M059J (cell line): ENCODE measurements at places on chromosomes 7 and 10. TPM values are rescaled to one million over a fixed set of nuclear protein-coding genes. Genes with fewer than 3 reads are reported as not detected.

GRCh38 chr10:95813054-95813685, 57.2 kb downstream of the ENTPD1 start:
- DNase-seq, result no peak

DNA sequence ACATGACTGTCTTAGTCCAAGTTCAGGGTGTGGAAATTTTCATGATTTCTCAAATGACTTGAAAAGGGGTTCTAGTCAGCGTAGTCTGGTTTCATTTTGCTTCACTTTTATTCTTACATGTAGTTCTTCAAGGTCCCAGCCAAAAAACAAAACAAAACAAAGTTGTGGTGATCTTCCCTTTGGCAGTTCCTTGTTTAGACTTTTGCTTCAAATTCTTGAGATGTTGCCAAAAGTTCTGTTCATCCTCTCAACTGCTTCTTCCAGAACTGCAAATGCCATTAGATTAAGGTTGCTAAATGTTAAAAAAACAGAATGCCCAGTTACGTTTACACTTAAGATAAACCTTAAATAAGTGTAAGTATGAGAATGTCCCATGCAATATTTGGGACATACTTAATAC, 370.8 kb upstream of the LRRTM3 start:
- no peak for DNase-seq

- no peak for DNase-seq
These were observed 37.2 kb downstream of the DIP2C start for GRCh38 chr10:652233-652632.

DNA sequence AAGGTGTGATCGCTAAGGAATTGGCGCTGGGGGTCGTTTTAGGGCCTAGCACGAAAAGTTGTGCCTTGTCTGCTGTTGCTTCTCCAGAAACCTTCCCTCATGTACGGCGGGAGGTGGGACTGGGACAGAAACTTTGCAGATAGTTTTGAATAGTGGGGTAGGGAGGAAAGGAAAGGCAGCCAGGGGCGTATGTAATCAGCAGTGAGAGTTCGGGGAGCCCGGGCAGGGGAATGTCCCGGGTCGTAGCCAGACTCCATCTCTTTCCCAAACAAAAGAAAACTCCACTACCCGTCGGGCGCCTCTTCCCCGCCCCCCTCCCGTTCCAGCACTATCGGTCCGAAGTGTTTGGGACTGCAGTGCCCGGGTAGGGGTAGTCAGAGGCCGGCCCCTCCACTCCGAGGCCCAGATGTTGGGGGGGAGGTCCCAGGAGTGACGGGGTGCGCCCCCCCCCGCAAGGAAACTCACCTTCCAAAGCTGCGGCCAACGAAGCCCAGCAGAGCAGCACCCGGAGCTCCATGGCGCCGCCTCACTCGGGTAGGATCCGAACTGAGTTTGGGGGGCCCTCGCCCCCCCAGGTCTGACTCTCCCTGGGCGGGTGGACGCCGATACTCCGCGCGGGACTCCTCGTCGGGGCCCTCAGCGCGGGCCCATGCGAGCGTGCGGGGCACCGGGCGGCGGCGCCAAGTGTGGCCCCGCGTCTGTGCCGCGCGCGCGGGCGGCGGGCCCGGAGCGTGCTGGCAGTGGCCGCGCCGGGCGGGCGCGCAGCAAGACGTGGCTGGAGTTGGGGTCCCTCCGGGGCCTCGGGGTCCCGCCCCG, 601 bp downstream of the EPHB4 start:
- DNase-seq, result peak; percentile 19

GRCh38 chr7:96887426-96887825, 117.9 kb upstream of the DLX6 start:
- DNase-seq, result peak; percentile 48

DNA sequence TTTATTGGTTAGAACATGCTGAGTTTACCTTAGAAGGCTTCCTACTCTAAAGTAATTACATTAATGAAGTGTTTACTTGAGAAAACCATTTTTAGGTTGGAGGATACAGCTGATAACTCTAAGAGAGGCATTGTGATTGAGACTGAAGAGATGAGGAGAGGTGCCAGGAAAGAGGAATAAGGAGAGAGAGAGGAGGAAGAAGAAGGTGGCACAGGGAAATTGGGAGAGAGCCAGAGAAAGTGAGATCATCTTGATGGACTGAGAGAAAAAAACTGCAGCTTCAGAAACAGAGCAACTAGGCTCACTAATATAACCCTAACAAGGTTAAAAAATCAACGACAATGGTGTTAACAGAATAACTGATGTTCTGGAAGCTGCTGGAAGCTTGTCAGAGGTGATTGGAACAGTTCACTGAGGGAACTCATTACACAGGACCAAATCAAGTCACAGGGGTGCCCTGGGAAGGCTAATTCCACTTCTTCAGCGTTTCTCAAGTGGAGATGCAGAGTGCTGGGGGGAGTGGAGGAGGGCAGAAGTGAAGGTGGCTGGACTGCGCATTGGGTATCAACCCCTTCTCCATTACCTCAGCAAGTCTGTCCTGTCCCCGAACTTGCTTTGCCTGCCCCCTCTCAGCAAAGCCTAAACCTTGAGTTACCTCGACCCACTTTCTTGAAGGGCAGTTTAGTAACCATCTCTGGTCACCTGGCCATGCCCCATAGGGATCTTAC, 6.9 kb upstream of the SORBS1 start:
- peak; percentile 36 for DNase-seq

- DNase-seq, result no peak
These were observed 106.8 kb downstream of the RBM20 start for GRCh38 chr10:110750931-110751330.

GRCh38 chr10:48819783-48820182, 119.9 kb downstream of the LRRC18 start:
- DNase-seq, result peak; percentile 13

GRCh38 chr7:44484482-44485313, 5.8 kb downstream of the NUDCD3 start:
- DNase-seq, result no peak

DNA sequence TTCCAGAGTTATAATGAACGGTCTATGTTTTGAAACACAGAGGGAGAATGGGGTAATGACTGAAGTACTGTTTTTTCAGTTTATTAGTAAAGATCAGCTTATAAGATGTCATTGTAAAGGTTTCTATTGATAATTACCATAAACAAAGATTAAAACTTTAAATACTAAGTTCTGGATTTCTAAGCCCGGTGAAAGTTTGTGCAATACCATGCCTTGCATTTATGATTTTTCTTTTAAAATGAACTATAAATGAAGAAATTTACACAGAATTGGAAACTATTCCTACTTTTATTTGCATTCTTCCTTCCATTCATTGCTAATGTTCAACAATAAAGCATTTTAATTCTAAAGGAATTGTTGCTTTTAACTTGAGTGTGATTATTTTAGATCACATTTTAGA, 4.9 kb downstream of the MEOX2 start:
- no peak for DNase-seq

DNA sequence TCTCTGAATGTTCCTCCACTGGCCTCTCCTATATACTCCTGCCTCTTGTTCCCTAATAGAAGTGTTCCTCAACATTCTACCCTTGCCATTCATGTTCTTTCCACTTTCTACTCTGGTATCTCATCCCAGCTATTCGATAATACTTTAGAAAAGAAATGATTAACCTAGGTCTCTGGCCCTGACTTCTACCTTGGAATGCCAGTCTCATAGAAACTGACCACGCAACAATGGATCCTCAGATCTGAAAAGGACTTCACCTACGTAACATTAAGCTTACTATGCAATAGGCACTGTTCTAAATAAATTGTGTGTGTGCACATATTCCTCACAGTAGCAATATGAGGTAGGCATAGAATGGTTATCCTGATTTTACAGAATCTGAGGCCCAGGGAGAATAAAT, 234.5 kb downstream of the DNAJC1 start:
- no peak for DNase-seq

Gene LIPN
- not detected in 2 replicates for total RNA-seq

DNA sequence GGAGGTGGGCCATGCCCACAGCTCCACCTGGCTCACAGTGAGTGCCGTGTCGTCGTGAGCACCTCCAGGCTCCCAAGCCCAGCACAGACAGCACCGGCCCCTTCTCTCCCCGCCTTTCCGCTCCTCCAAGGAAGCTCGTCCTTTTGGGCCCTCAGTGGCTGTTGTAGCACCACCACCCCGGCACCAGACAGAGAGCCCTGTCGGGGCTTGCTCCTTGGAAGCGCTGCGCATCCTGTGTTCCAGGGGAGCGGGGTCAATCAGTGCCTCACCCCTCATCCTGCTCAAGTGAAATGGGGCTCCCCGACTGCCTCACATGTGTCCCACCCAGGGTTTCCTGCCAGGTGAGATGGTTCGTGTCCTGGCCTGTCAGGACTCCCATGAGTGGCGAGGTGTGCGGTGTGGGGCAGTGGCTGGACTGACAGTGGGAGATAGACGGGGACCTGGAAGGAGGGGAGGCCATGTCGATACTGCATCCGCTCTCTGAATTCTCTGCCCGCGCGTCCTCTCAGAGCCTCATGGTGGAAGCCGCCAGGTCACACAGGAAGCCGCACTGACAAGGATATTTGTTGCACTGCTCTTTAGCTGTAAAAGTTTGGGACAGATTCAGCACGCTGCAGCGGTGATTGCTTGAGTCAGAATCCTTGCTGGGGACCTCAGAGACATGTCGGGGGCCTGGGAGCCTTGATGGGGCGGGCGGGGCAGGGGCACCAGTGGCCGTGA, 107.1 kb downstream of the INPP5A start:
- DNase-seq, result no peak

- no peak for DNase-seq
These were observed 8.8 kb upstream of the ATRNL1 start for GRCh38 chr10:115084277-115084850.

DNA sequence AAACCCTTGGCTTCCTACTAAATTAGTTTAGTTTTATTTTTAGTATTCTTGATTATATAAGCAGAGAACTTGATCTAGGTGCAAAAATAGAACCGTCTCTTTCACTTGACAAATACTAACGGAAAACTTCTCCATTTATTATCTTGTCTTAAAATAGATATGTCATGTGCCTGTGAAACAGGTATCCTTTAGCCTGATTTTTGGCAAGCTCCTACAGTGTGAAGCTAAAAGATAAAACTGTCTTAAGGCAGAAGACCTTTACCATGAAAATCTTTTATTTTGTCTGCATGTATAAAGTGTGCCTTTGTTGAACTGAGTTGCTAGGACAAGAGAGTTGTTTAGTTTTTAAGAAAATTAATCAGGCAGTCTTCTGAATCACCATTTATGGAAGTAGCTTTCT, 90.6 kb downstream of the CYP51A1 start:
- DNase-seq, result no peak

Gene HTR7
- 20.5 and 36.5 TPM in 2 replicates for total RNA-seq

Gene TMEM168
- total RNA-seq, result 4.6 and 6.5 TPM in 2 replicates

- DNase-seq, result peak; percentile 6
These were observed 180.0 kb downstream of the BTAF1 start for GRCh38 chr10:92103376-92104090.

Gene DENND2A
- total RNA-seq, result 11.5 and 19.9 TPM in 2 replicates
